ENCODE measurements at places on chromosomes 4 and X.

DNA sequence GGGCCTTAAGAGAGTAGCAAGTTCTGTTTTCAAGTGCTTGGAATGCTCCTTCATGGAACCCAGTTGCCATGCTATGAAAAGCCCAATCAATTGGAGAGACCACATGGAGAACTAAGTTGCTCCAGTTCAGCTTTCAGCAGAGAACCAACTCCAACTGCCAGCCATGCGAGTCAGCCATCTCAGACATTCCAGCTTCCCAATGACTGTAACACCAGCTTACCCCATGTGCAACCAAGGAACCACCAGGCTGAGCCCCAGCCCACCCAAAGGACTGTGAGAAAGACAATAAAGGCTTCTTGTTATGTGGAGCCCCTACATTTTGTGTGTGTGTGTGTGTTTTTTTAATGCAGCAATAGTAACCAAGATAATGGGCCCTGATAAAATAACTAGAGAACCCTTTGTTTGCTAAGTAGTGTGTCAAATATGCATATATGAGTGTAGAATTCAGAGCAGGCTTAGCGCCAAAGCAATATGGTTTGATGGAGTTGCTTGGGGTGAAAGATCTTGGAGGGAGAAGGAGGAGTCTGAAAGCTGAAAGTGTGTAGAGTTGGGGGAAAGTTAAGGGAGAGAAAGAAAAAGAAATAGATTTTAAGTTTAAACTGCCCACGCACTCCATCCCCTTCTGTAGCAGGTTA, 35.0 kb upstream of the CCKAR start:
- no peak for DNase-seq

- DNase-seq, result peak; percentile 70
Measured at GRCh38 chr4:88729146-88729760, 31.6 kb upstream of the NAP1L5 start.

DNA sequence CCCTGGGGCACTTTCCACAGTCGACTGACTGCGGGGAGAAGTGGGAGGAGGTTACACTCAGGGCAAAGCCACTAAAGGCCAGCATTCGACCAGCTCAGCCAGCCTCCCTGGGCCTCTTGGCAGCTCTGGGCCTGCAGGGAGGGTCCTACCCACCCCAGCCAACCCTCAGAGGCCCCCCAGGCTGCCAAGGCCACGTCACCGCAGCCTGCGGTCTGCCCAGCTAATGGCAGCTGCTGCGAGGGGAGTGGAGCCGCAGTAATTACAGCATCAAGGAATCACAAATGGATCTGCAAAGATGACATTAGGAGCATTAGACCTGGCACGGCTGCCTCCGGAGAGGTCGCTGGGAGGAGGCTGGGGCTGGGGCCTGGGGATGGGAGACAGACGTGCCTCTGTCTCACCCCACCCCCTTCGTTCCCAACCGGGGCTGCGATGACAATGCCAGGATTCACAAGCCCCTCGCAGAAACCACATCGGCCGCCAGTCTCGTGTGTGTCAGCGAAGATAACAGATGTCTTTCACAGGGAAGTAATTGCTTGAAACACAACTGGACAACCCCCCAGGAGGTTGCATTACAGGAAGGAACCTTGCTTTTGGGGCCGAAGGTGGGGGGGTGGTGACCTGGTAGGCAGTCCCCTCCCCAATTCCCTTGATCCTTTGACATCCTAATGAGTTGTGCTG, 367.6 kb downstream of the BCOR start:
- DNase-seq, result peak; percentile 94

DNA sequence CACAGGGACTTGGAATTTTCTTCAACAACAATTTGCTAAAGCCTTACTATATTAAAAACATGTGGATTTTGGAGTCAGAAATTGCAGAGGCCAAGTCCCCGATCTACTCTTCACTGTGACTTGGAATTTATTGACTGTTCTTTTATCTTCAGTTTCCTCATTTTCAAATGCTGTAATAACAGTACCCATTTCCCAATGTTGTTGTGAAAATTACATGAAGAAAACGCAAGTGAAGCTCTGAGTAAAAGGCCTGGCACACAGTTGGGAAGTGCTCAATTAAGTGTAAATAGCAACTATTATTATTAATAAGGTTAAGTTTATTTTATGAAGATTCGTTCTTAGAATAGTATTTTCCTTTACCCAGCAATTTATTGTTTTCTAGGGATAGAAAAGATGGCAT, 15.7 kb downstream of the STBD1 start:
- DNase-seq, result no peak

- peak; percentile 64 for DNase-seq
Measured at GRCh38 chrX:78886550-78886949, 58.6 kb upstream of the P2RY10 start.

GRCh38 chr4:119103263-119103662, 32.4 kb upstream of the MYOZ2 start:
- DNase-seq, result peak; percentile 55

- no peak for DNase-seq
Measured at GRCh38 chr4:12265554-12265953, 836.9 kb upstream of the HS3ST1 start.

DNA sequence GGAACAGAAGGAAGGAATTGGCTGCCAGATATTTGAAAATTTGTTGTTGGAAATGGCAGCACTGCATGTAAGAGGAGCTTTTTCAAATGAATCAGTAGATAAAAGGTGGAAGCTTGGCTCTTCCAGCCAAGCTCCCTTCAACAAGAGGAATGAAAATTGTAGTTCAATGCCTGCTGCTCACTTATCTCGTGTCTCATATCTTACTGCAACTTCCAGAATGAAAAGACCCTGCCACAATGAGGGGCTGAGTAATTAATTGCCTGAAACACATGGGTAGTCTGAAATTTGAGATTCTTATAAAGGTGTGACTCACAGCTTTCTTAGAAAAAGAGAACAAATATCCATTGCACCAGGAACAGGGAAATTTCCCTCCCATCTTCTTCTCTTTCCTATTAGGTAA, 53.0 kb downstream of the HAND2 start:
- DNase-seq, result no peak

- no peak for DNase-seq
Measured at GRCh38 chr4:147969573-147970385, 237.9 kb downstream of the ARHGAP10 start.

DNA sequence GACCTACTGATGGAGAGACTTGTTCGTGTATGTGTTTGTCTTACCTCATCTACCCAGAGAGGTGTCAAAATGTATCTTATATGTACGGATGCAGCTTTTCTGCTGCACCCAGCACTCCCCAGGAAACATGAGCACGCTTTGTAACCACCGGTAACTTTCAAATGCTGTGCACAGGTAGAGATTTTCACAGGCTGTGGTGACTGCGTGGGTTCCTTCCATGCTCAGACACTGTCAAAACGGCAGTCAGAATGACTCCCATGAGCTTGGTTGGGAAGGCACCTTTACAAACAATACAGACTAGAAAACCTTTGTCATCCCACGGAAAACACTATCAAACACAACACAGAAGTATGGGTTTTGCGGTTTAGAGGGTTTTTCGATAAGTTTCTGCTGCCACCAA, 28.2 kb downstream of the F11 start:
- no peak for DNase-seq

DNA sequence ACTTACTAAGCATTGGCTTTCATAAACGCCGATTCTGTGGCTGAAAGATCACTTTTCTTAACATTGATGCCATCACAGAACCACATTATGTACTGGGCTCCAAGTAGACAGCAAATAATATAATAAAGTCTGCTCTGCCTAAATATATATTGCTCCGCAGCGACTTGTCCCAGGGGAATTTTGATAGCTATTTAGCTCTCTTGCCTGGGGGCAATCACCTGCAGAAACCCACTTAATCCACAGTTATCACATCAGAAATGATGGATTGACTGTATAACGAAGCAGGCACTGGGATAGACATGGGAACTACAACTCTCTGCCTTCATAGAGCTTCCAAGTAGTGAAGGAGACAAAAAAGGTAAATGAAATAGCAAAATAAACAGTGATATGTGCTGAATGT, 48.0 kb upstream of the MYOZ2 start:
- no peak for DNase-seq

DNA sequence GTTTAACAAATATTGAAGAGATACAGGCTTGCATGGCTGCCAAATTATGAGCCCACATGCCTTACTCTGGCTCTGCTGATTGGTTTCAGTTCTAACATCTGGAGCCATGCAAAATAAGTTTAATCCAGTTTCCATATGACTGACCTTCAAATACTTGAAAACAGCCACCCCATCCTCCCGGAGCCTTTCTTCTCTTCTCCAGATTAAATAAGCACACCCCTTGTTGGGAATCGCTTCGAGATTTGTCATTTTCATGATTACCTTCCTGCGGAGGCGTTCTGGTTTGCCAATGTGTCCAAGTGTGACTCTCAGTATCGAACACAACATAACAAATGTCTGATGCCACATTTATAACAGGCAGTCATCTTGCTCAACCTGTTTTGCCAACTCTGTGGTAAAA, 101.6 kb upstream of the JADE1 start:
- no peak for DNase-seq

- no peak for DNase-seq
Measured at GRCh38 chr4:176638992-176639391, 153.7 kb downstream of the VEGFC start.

GRCh38 chrX:74461384-74461783, 40.1 kb downstream of the SLC16A2 start:
- no peak for DNase-seq

- DNase-seq, result no peak
Measured at GRCh38 chr4:20078644-20079043, 173.1 kb upstream of the SLIT2 start.

- DNase-seq, result no peak
Measured at GRCh38 chr4:128521648-128522111, 234.1 kb upstream of the PGRMC2 start.

DNA sequence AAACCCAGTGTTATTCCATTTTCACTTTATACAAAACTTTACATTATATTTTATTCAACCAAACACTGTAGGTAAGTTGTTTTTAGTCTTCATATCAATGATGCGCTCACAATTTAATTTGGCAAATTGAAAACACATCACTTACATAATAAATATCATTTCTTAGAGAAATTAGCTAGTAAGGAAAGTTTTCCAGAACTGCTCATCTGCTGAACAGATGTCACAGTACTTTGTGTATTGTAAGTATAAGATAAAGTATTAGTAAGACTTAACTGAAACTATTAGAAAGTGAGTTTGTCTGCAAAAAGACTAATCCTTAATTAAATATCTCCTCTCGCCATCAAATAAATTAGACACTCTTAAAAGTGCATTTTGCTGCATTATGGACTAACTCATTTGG, 108.7 kb upstream of the PACRGL start:
- no peak for DNase-seq

DNA sequence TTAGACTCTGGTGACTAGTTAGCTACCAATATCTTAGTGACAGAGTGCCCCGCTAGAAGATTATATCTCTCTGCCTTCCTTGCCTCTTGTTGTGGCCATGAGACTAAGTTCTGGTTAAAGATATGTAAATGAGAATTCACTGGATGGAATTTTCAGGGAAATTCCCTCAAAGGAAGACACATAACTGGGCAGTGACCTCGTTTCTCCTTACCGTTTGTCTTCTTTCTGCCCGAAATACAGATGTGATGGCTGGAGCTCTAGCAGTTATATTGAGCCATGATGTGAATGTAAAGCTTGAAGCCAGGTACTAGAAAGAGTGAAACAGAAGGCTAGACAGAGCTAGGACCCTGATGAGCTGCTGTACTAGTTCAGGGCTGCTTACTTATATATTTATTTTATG, 80.5 kb downstream of the FHDC1 start:
- no peak for DNase-seq

All from hematopoietic multipotent progenitor cell treated with erythropoietin and hydrocortisone succinate and interleukin-3 and kit ligand, for 4 days (in vitro differentiated cells).